Stimulated activated CD4-positive, alpha-beta T cell treated with anti-CD3 and anti-CD28 coated beads, Interleukin-12 subunit alpha, Interleukin-12 subunit beta, amount 100 ng/mL, for 48 hours (primary cell): ENCODE measurements at places on chromosomes 2 and 18.

GRCh38 chr18:801137-801536 lies 10.9 kb downstream of the YES1 start:
- DNase-seq, result no peak

DNA sequence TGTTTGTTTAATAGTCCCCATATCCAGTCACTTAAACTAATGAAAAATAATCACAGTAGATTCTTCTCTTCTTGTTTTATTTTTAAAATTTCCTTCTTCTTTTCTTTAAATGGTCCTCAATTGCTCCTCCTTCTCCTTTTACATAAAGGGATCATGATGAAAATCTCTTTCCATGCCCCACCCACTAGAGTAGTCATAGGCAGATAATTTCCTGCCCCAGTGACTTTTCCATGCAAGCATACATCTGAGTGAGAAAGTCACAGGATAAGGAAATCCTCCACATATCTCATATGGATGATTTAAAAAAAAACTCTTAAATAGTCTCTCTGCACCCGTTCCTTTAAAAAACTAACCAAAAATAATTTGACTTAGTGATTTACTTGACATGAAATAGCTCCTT lies 552.3 kb upstream of the SETBP1 start:
- no peak for DNase-seq

DNA sequence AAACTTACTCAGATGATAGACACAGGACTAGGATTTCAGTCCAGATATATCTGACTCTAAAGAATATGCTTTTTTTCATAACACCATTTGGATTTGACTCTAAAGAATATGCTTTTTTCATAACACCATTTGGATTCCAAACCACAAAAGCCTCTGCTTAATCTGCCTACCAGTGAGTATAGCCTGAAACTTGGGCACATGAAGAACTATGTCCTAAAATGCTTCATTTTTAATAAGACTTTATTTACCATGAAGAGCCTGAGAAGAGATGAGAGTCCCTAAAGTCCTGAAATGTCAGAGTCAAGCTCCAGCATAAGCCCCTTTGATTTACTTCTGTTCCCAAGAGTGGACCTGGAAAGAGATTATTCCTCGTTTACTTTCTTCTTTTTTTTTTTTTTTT lies 54.5 kb upstream of the STPG4 start:
- no peak for DNase-seq

DNA sequence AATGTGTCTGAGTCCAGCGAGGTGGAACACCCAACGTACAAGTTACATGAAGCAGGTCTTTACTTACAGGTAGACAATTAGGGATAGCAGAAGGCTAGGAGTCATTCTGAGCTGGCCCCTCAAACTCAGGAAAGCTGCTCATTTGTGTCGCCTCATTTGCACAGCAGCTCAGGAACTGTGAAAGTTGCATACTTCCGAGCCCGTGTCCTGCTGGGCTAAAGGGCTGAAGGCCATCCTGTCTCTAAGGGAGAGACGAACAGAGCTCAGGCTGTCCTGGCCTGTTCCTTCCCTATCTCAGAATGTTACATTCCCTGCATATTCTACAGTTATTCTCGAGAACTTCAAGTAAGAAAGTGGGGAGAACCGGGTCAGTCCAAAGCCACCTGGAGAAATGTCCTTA lies 99.0 kb downstream of the FAM124B start:
- no peak for DNase-seq

DNA sequence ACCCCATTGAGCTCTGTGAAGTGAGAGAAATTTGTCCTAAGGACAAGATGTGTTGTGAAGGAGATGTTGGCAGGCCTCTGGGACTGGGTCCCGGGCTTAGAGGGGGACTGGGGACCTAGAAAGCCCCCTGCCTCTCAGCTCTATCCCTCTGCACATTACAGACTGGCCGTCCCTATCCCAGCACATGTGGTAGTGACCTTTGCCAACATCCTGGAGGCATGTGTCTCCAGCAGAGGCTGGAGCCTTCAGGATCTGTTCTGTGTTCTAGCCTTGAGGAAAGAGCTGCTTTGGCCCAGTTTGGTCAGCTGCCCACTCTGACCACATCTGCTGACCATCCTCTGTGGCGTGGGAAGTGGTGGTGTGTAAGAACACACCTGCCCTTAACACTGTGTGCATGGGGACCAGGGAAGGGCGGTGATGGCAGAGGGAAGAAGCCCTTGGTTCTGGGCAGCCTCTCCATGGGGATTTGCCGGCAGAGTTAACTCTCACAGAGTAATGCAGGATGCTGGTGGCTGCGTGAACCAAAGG lies 33.4 kb downstream of the NCK2 start:
- DNase-seq, result no peak

DNA sequence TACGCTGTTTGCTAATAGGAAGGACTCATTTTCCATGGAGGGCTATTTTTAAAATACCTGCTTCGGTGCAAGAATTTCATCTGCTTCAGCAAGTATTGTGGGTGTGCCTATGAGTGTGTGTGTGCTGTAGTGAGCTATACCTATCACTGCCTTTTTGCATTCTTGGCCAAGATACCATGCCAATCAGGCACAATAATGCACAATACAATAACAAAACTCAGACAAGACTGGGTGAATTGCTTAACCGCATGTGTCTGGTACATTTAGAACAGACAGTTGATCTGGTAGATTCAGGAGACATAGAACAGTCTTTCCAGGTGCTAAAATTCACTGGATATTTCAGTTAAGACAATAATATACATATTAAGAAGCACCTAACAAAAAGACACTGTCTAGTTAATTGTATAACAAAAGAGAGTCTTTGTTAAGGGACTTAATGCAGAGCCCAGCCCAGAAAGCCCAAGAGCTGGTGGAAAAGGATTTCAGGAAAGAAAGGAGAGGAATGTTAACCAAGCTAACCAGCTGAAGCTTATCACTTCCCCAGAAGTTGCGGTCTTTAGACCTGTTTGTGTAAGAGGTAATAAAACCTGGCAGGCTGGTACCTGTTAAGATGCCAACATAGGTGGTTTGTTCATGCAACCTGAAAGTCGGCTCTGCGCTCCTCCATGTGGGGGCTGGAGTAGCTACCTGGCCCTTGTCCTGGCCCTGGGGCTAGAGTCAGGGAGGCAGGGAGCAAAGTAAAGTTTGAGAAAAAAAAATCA lies 153.3 kb upstream of the RBMS1 start:
- DNase-seq, result no peak

GRCh38 chr2:169345486-169346437 lies 16.6 kb downstream of the LRP2 start:
- no peak for DNase-seq

- DNase-seq, result no peak
Measured at GRCh38 chr2:95337829-95338228, 40.7 kb downstream of the KCNIP3 start.

DNA sequence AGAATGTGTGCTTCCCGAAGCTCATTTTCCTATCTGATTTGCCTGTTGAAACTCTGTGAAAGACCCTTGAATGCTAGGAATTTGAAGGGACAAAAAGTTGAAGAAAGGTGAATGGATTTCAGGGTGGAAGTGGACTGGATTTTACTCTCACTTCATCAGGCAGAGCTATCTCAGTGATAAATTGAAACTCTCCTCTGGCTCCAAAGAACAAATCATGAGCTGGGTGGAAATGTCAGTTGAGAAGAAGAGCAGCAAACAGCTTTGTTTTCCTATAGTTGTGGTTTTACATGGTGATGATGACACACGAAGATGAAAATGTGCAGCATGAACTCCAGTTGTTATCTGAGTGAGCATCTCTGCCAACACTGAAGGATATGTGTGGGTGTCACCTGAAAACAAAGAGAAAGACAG lies 34.4 kb downstream of the CD28 start:
- DNase-seq, result no peak

DNA sequence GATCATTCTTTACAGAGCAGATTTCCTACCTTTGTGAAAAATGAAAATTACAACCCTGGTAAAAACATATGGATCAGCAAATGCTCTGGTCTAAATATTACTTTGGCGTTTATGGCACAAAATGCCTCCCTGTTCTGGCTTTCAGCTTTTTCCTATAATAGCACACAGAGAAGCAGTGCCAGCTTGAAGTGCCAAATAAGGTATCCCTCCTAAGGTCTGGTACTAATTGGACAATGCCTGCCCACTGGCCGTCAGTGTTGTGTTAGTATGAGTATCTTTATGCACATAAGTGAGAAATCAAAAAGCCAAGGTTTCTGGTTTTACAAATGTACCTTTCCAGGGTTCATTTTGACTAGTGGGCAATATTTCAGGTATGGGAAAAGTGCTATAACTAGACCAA lies 1293.7 kb upstream of the FAM98A start:
- DNase-seq, result no peak

DNA sequence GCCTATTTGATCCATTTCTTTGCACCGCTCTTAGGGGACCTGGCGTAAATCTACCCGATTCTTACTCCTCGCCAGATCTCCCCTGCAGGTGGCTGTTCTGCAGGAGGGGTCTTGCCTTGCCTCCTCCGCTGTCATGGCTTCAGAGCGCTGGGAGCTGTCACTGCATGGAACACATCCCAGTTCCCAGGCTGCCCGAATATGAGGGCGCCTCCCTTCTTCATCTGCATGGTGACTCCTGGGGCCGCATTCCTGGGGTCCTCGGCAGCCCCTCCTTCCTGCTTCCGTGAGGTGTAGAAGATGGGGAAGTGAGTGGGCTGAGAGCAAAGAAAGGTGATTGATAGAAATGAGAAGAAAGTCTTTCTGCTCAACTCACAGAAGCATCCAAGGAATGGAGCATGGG lies 27.3 kb upstream of the COPS8 start:
- no peak for DNase-seq

- DNase-seq, result no peak
Measured at GRCh38 chr2:142724713-142725349, 152.6 kb upstream of the KYNU start.

- no peak for DNase-seq
Measured at GRCh38 chr18:71431171-71431570, 1113.0 kb downstream of the CBLN2 start.

- no peak for DNase-seq
Measured at GRCh38 chr2:176493226-176493825, 224.1 kb downstream of the MTX2 start.

DNA sequence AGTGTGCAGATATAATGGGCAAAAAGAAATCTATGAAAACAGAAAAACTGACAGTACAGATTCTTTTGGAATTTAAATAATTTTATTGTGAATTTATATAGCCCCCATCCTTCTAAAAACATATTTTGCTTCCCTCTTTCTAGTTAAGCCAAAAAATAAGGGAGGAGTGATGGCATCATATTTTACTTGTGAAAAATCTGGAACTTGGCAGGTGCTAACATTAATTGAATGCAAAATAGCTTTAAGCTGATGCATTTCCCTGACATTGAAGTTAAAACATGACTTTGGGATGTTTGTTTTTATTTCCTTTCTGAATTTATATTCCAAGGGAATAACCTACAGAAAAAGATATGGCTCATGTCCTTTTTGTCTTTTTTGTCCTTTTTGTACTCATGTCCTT lies 82.6 kb upstream of the RBM44 start:
- no peak for DNase-seq

DNA sequence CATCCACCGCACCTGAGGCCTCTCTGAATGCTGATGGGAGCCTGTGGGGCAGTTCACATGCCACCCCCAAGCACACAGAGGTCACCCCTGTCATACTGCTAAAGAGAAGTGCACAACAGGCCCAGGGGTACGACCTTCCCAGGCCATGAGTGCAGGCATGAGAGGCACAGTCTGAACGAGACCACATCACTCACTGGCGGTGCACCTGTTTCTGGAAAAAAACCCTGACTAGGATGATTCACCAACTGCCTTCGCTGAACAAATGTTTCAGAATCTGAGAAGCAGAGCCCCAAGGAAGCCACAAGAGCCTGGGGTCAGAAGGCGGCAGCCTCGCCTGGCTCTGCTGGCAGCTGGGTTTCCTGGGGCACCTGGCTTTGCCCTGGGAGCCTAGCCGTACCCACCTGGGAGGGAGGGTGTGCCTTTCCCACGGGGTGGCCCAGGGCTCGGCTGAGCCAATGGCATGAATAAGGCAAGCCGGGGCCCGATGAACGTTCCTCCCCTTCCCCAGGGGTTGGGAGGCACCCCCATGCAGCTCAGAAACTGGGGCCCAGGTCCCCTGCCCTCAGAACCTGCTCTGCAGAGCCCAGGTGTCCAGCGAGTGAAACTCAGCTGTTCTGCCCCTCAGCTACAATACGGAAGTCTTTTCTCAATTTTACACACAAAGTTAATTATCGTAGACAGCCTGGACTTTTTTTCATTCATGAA lies 73.8 kb downstream of the HDAC4 start:
- peak; percentile 62 for DNase-seq

DNA sequence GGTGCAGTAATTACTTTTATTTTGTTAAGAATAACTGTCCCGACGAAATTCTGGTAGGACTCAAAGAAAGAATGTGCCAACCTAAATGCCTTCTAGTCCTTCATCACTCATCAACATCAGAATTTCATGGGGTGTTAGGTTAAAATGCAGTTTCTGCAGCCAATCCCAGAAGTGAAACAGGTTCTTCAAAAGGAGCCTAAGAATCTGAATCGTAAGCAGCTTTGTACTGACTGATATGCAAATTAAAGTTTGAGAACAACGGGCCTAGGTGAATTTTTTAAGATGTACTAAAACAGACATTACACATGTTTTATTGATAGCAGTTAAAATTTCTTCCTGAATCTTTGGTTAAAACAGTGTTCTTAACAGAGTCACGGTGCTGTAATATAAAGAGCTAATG lies 140.3 kb upstream of the ZC3H15 start:
- DNase-seq, result no peak

- no peak for DNase-seq
Measured at GRCh38 chr2:27264253-27264752, 1.5 kb upstream of the SLC30A3 start.

GRCh38 chr18:54742659-54743604 lies 85.3 kb upstream of the RAB27B start:
- DNase-seq, result no peak

DNA sequence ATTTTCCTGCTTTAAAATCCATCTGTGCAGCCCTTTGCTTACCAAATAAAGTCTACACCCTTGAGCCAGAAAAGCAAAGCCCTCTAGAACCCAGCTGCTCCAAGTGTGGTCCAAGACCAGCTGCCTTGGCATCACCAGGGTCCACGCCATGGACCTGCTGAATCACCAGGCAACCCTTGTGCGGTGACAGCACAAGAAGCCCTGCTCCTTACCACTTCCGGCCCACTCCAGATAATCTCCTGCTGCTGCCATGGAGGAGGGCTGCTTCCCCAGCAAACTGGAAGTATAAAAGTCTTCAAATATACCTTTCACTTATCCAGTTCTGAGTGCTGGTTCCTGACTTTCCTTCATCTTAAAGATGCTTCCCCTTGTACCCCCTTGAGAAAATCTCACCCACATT lies 106.0 kb upstream of the PKDCC start:
- no peak for DNase-seq

GRCh38 chr18:34280000-34280399 lies 55.3 kb upstream of the NOL4 start:
- no peak for DNase-seq

DNA sequence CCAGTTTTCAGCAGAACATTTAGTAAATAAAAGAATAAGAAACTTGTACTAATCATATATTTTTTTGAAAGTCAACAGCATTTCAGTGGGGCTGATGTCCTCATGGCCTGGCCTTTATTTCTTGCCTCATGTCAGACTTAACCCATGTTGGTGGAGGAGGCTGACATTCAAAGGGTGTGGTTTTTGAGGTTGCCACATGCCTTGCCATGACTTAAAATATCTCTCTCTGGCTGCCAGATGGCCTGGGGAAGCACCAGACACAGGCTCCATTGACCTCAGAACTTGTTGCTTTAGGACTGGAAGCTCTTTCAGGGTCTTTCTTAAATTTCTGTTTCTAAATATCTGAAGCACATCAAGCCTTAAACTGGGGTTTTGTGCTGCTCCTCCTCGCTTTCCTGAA lies 32.5 kb upstream of the CD28 start:
- peak; percentile 31 for DNase-seq

- DNase-seq, result no peak
Measured at GRCh38 chr18:40685219-40685618, 1269.8 kb upstream of the PIK3C3 start.
